Activated CD4-positive, alpha-beta T cell treated with anti-CD3 and anti-CD28 coated beads, Interleukin-2, Interleukin-4, amounts not matched to agents 100 ng/mL and 50 ng/mL, durations not matched to agents 16 hours and 8 hours (primary cell): ENCODE measurements at places on chromosomes 5 and 9.

GRCh38 chr5:119395080-119395836, 39.4 kb downstream of the TNFAIP8 start:
- peak; percentile 61 for DNase-seq

DNA sequence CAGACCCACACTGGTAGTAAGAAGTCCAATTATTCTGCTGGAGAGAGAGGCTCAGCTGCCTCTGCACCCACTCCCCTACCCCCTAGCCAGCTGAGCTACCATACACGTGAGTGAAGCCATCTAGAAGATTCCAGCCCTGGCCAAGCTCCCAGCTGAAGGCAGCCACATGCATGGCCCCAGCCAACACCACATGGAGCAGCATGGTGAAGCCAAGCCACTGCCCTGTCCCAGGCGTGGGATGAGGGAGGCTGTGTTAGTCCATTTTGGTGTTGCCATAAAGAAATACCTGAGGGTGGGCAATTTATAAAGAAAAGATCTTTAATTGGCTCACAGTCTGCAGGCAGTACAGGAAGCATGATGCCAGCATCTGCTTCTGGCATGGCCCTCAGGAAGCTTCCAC, 20.0 kb upstream of the VDAC1 start:
- no peak for DNase-seq

DNA sequence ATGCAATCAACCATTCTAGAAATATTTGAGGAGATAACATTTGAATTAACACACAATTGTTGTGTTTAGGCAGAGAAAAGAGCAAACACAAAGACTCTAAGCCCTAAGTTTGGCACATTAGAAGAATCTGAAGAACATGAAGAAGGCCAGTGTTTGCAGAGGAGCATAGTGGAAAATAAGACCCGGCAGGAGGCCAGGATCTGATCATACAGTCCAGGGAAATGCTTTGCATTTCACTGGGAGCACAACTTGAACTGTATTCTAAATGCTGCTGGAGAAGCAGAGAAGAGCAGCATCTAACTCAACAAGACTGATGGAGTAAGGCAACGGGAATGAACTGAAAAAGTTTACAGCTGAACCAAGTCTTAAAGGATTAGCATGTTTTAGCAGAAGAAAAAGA, 463.4 kb downstream of the ZNF608 start:
- no peak for DNase-seq

DNA sequence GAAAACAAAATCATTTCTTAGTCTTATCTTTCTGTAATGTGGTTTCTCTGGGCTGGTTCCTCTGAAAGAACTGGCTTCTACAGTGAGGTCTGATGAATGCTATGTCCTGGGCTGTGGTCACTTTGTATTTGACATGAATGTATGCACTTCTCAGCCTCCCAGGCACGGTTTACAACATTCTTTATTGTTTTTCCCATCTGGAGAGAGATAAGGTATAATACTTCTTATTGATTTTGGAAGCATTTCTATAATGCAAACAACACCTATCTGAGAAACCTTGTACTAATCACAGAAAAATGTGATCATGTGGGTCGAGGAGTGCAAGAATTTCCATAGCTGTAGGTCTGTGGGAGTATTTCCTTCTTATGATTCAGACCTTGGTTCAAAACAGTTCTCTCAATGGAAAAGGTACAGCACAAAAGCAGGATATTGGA, 46.9 kb downstream of the ACTBL2 start:
- DNase-seq: no peak

- no peak for DNase-seq
Observed at GRCh38 chr9:114181607-114182409, 26.5 kb downstream of the COL27A1 start.

DNA sequence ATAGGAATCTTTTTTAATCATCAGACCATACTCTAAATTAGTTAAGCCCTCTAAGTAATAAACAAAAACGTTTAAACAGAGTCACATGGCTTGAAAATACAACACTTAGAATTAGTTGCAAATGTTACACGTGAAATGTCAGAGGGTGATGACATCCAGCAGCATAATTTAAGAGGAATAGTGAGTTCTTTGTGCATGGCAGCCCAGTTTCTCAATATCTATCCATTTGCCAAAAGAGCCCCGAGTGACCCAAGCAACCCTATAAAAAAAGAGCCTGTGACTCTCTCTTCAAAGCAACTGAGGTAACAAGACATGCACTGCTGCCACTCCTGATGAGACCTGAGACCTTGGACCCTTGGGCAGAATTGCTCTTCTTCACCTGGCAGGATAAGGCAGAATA, 96.9 kb upstream of the RASA1 start:
- DNase-seq: no peak

- DNase-seq: no peak
Observed at GRCh38 chr9:121778252-121779225, 127.1 kb downstream of the DAB2IP start.

- DNase-seq: no peak
Observed at GRCh38 chr9:136058084-136058483, 37.0 kb downstream of the NACC2 start.

GRCh38 chr5:172147857-172148256, 40.2 kb downstream of the STK10 start:
- no peak for DNase-seq

- no peak for DNase-seq
Observed at GRCh38 chr9:88816141-88816540, 175.1 kb upstream of the S1PR3 start.

DNA sequence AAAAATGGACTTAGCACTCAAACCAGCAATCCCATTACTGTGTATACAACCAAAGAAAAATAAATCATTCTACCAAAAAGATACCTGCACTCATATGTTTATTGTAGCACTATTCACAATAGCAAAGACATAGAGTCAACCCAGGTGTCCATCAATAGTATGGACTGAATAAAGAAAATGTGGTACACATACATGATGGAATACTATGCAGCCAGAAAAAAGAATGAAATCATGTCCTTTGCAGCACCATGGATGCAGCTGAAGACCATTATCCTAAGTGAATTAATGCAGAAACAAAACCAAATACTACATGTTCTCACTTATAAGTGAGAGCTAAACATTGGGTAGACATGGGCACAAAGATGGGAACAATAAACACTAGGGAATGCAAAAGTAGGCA, 236.8 kb upstream of the POU5F2 start:
- DNase-seq: no peak

GRCh38 chr5:1834022-1834551, 32.9 kb downstream of the NDUFS6 start:
- no peak for DNase-seq

DNA sequence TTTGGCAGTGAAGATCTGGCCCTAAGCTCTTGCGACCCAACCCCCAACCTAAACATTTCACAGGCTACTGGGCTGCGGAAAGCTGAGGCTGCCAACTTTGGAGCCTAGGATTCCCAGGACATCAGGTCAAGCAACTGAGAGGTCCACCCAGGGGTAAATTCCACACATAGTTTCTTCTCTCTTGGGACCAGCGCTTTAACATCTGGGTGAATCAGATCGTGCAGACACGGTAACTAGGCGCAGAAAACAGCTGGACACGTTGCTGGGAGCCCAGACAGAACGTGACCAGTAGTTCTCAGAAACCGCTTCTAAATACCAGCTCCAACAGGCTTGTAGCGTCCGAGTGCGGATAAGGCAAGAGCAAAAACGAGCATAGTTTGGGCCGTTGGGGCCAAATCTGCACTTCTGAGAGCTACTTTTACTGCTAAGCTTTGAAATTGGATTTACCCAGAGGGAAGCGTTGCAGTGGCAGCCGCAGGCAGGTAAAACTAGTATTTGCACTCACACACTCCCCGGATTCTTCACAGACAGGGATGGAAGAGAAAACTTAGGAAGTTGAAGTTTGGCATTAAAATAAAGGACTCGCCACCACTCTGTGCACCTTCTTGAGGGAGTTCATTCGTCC, 11.8 kb downstream of the ITGA1 start:
- peak; percentile 25 for DNase-seq

- no peak for DNase-seq
Observed at GRCh38 chr5:167546270-167546669, 745.2 kb upstream of the WWC1 start.

DNA sequence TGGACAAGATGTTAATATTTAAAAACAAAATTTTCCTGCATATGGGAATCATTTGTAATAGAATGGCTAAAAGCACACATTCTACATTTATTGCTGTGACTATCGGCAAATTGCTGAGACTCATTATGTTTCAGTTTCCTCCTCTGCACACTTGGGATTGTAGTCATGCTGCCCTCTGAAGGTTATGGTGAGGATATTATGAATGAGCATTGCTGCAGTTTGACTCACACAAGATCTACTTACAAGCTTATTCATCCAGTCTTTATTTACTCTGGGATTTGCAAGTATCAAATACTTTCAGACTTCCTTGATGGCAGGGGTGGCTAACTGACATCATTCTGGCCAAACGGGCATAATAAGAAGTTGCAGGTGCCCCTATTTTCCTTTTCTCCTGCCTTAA, 9.5 kb upstream of the NFIL3 start:
- peak; percentile 70 for DNase-seq

- no peak for DNase-seq
Observed at GRCh38 chr5:1736889-1737711, 62.5 kb downstream of the MRPL36 start.

DNA sequence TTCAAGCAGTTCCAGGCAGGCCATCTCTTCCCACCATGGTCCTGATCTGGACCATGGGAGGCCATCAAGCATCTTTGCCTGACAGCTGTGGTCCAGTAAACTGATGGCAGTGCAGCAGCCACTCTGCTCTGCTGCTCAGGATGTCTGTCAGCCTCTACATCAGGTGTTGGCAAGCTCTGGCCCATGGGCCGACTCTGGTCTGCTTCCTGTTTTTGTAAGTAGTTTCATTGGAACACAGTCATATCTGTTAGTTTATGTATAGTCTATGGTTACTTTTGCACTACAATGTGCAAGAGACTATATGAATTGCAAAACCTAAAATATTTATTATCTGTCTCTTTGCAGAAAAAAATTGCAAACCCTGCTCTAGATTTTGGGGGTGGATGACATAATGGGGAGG, 225.0 kb downstream of the KCTD16 start:
- no peak for DNase-seq

DNA sequence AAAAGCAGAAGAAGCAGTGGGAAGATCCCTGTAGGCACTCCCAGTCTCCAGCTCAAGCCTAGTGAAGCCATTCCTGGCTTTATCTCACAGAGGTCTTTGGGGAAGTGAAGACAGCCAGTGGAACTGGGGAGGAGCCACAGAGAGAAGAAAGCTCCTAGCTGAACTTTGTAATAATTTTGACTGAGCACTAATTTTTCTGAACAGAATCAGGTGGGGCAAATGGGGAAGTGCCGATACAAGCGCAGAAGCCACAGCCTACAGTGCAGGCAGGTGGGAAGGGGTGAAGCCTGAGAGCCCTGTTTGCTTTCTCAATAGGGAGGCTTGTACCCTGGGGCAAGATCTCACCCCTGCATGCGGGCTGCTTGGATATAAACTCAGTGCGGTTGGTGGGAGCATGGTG, 48.4 kb upstream of the SNAPC3 start:
- no peak for DNase-seq

DNA sequence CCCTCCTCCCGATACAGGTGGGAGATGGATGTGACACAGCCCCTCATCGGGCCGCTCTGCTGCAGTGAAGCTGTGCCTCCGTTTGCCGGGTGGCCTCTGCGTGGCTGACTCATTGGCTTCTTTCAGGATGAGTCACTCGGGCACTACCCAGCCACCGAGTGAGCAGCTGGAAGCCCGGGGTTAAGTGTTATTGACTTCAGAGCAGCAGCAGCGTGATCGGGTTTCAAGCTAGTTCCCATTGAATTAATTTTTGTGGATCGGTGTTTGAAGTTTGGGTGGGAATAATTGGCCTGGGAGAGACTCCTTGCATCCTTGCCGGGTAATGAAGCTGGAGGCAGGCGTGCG, 266.4 kb upstream of the IRX4 start:
- peak; percentile 19 for DNase-seq

- no peak for DNase-seq
Observed at GRCh38 chr5:105536675-105537074, 1974.1 kb upstream of the NUDT12 start.

- no peak for DNase-seq
Observed at GRCh38 chr5:109351988-109352864, 57.5 kb downstream of the PJA2 start.

GRCh38 chr9:12778389-12778788, 3.6 kb downstream of the LURAP1L start:
- no peak for DNase-seq

DNA sequence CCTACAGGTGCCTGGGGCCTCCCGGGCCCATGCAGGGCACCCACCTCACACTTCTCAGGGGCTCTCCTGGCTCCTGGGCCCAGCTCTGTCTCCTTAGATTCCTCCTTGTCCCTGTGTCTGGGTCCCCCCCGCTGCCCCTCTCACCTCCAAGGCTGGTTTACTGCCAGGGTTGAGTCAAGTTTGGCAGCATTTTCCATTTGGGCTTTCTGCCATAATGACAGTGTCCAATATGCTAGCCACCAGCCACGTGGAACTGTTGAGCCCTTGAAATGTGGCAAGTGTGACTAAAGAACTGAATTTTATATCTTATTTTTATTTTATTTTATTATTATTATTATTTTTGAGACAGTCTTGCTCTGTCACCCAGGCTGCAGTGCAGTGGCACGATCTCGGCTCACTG, 1.9 kb downstream of the TTC16 start:
- no peak for DNase-seq

- DNase-seq: no peak
Observed at GRCh38 chr9:88421348-88421747, 33.1 kb downstream of the SPIN1 start.

DNA sequence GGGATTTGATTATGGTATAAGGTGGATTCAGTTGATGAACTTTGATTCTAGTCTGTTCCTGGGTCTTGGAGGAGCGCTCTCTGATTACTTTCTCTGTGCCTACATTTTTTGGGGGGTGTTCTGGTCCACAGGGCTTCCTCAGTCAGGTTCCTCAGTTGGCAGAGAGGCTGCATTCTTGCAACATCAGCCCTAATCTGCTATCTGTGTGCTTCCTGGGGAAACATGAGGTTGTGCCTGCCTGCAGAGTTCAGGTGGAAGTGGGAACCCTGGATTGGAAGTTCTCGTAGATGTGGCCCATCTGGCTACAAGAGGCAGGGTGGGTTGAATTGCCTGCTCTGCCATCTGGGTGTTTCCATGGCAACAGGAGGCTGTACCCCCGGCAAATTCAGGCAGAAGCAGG, 24.5 kb downstream of the POLK start:
- DNase-seq: no peak

GRCh38 chr5:34047774-34048572, 5.0 kb upstream of the C1QTNF3 start:
- DNase-seq: no peak
